ENCODE measurements at places on chromosomes 5 and 9. TPM values are rescaled to one million over a fixed set of nuclear protein-coding genes. Genes with fewer than 3 reads are reported as not detected.

Gene DMRT3
- total RNA-seq: not detected

Gene MLANA
- not detected for total RNA-seq

Gene TMEM38B
- 30.1 TPM for total RNA-seq

Gene PCDHAC2
- total RNA-seq: 25.5 TPM

Gene C5orf52
- not detected for total RNA-seq

Data from nasal cavity respiratory epithelium epithelial cell of viscerocranial mucosa (primary cell).